ENCODE measurements at places on chromosomes 4 and X.

DNA sequence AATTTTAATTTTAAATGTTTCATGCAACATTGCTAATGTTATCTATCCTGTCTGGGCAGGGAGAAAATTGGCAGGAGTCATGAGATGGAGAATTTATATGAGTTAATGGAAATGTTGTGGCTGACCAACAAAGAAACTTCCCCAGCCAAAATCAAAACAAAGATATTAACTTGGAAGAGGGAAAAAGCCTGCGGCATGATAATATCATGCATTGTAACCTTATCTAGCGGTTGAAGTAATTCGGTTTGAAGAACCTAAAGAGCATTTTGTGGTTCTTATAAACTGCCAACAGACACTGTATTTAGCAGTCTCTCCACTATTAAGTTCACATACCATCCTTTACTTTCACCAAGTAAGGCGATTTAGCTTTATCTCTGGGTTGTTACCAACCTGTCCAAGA lies 42.3 kb downstream of the DKK2 start:
- H3K36me3 ChIP-seq, result no peaks in the 10 kb centered on the region
- H3K27me3 ChIP-seq, result no peaks in the 10 kb centered on the region
- no peaks in the 10 kb centered on the region for H3K4me1 ChIP-seq
- H3K27ac ChIP-seq, result no peak overlapping the region
- DNase-seq, result no peak

- no peaks in the 10 kb centered on the region for H3K27me3 ChIP-seq
- no peaks in the 10 kb centered on the region for H3K4me1 ChIP-seq
- no peak for DNase-seq
- H3K4me3 ChIP-seq, result no peak overlapping the region
- no peak overlapping the region for H3K27ac ChIP-seq
Measured at GRCh38 chrX:72368796-72369195, 63.1 kb upstream of the CITED1 start.

DNA sequence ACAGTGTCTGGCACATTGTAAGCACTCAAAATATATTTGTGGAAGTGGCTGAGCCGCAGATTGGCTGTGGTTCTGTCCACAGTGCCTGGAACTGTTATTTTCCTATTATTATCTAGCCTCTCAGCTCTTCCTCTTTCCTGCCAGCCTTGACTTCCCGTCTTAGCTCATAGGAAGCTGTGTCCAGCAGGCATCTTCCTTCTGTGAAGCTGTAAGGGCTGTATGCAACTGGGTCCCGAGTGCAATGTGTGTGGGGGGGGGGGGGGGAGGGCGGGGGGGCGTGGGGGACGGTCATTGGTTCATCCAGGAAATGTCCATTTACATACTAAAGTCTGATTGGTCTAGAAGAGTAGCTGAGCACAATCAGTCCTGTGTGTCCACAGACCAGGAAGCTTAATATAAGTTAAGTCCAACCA lies 210.7 kb downstream of the PDGFRA start:
- H3K4me3 ChIP-seq, result no peak overlapping the region
- no peak overlapping the region for H3K27ac ChIP-seq
- no peaks in the 10 kb centered on the region for H3K4me1 ChIP-seq
- H3K27me3 ChIP-seq, result no peaks in the 10 kb centered on the region
- H3K36me3 ChIP-seq, result no peaks in the 10 kb centered on the region
- DNase-seq, result no peak

- peaks cover 2% of the 10 kb centered on the region for H3K36me3 ChIP-seq
- H3K27ac ChIP-seq, result no peak within 1 kb of the TSS
- H3K4me3 ChIP-seq, result no peak within 1 kb of the TSS
- no peaks in the 10 kb centered on the region for H3K4me1 ChIP-seq
- DNase-seq, result no peak
Measured at GRCh38 chrX:45200741-45201234, at the start of gene DIPK2B. DIPK2B (minus strand) TSS chrX:45200876; CDS start chrX:45200826, 50 bp downstream.

GRCh38 chrX:54560411-54560810 lies 30.4 kb downstream of the GNL3L start:
- peaks cover 38% of the 10 kb centered on the region for H3K36me3 ChIP-seq
- H3K4me3 ChIP-seq, result no peak overlapping the region
- DNase-seq, result no peak

DNA sequence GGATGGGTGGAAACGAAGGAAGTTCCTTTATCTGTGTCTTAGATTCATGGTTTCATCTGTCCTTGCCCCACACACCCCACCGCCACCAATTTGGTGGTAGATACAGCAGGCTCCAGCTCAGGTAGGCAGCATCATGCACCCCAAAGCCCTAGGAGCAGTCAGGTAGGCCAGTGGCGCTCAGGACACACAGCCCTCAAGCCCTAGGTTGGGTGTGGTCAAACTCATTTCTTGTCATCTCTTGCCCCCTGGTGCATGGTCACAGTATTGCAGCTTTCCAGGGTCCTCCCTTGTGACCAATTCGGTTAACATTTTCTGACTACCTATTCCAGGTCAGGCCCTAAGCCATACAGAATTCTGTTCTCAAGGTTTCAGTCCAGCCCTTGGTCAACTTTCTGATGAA lies 14.5 kb upstream of the PRRG3 start:
- peaks cover 2% of the 10 kb centered on the region for H3K4me1 ChIP-seq
- H3K4me3 ChIP-seq, result no peak overlapping the region
- DNase-seq, result peak; percentile 64
- no peak overlapping the region for H3K27ac ChIP-seq
- peaks cover 8% of the 10 kb centered on the region for H3K27me3 ChIP-seq
- H3K36me3 ChIP-seq, result no peaks in the 10 kb centered on the region

DNA sequence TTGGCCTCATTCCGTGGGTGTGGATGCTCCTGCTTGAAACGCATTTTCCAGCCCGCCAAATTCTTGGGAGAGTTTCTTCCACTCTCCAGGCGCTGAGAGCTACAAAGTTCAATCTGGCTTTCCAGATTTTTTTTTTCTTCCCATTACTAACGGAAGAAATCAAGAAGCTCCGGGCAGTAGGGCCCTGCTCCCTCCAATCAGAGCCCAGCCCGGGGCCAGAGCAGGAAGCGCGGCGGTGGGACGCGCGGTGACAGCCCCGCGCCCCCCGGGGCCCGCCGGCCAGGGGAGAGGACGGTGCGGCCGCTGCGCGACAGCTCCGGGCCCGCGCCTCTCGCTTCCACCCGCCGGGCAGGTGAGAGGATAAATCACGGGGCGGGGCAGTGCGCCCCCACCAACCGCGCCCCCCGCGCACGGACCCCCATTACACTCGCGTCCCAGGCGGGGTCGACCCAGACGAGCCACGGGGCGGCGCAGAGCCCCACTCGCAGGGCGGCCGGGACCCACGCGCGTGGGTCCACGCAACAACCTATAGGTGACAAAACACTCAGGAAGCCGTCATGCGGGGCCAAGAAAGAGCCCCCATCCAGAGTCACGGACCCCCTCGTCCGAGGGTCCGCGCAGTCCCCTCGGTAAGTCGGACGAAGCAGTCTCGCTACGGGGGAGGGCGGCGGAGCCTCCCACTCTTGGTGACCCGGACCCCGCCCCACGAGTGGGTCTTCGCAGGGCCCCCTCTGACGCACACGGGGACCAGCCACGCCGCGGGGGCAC lies 868 bp downstream of the AFAP1 start:
- H3K27ac ChIP-seq, result peak overlapping the region; percentile 20
- H3K4me1 ChIP-seq, result peaks cover 7% of the 10 kb centered on the region
- peaks cover 2% of the 10 kb centered on the region for H3K36me3 ChIP-seq
- H3K27me3 ChIP-seq, result peaks cover 21% of the 10 kb centered on the region
